ENCODE measurements at places on chromosomes 13 and 19.

DNA sequence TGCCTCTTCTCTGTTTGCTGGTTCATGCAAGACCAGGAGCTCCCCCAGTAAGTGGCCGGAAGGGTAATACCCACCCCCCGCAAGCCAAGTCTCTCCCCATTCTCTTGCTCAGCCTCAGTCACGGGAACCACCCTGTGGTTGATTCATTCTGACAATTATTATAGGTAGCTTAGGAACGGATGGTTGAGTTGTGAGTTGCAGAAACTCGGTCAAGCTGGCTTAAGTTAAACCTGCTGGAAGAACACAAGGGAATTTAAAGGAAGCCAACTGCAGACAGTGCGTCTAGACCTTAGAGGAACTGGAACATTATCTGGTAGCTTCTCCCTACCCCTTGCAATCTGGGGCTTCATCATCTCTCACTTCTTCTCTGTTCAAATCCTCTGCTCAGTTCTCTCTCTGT lies 8.9 kb downstream of the FPR1 start:
- DNase-seq, result no peak

DNA sequence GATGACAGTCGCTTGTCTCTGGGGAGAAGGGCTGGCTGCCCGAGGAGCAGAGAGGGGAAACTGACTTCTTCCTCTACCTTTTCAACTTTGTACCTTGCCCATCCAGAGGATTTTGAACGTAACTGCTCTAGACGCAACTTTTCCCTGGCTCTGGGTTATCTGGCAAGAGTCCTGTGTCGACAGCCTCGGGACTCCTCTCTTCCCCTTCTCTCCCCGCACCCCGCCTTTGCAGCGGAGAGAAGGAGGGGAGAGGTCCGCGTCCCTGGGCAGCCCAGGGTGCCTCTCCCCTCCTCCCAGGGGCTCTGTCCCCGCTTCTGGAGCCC lies 574 bp downstream of the SH3GL1 start:
- no peak for DNase-seq

DNA sequence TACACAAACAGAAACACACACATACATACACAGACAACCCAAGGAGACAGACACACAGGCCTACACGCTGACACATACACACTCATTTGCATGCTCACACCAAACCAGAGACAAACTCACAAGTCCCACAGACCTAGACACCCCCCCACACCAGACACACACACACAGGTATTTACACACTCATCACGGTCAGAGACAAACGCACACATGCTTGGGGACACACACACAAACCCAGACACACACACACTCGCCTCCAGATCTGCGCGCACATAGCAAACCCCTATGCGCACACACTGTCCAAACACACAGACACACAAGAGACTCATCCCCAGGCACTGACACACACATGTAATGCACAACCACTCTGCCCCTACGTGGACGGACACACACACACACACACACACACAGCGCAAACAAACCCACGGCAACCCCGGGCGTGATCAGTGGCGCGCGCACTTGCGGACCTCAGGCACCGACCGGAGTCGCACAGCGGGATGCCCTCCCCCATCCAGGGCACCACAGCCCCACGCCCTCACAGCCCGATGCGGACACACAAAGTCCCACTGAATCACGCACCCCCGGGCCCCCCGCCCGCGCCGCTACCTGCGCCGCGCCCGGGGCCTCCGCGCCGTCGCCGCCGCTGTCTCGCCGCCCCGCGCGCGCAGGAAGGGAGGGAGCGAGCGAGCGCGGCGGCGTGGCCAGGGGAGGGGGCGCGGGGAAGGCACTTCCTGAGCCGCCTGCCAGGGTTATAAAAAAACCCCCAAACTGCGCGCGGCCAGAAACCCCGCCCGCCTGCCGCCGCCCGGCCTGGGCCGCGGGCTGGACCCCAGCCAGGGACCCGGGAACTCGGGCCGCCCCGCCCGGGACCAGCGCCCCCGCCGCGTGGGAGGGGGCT lies at the start of gene ADAMTS10:
TSS of gene ADAMTS10 (minus strand) at position 675 of the 895 bp plus-strand sequence. CDS start 5,005 bp downstream, outside the sequence.
- no peak for DNase-seq

GRCh38 chr19:11378319-11379189 lies 4.1 kb downstream of the SWSAP1 start:
- no peak for DNase-seq

GRCh38 chr13:93862259-93862658 lies 617.2 kb downstream of the DCT start:
- DNase-seq, result no peak

GRCh38 chr19:16153582-16154336 lies 10.3 kb downstream of the HSH2D start:
- DNase-seq, result no peak
